ENCODE measurements at places on chromosomes 12 and 14.

DNA sequence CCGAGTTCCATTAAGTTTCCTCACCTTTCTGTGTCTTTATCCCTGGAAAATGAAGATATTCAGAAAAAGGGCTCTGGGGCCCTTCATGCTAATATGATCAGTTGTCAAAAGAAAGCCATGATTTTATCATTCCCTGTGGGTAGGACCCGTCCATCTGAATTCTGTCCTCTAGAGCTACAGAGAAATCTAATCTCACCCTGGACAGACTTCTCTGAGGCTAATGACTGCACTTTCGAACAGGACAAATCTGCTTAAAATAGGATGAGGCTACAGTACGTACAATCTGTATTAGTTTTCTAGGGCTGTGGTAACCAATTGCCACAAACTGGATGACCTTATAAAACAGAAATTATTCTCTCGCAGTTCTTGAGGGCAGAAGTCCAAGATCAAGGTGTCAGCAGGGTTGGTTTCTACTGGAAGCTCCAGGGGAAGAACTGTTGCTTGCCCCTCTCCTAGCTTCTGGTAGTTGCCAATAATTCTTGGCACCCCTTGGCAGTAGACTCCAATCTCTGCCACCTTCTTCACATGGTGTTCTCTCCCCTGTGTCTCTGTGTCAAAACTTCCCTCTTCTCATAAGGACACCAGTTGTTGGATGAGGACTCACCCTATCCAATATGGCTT, 1.3 kb downstream of the AK7 start:
- no peak for DNase-seq

- no peak for DNase-seq
Measured at GRCh38 chr12:49872781-49873181, 29.9 kb upstream of the BCDIN3D start.

DNA sequence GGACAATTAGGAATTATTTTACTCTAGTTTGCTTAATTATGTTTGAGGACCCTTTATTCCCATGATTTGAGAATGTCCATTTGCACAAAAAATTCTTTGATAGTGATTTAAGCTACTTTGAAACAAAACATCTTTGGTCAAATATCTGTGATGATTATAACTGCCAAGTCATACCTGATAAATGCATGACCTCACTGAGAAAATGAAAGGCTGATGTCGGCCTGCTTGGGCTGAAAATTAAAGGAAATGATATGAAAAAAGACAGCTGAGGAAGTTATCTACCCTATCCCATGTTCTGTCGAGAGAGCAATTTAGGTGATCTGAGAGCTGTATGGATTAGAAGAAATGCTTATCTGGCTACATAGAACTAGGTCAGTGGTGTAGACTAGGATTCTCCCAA, 43.6 kb downstream of the ATL1 start:
- DNase-seq: no peak

DNA sequence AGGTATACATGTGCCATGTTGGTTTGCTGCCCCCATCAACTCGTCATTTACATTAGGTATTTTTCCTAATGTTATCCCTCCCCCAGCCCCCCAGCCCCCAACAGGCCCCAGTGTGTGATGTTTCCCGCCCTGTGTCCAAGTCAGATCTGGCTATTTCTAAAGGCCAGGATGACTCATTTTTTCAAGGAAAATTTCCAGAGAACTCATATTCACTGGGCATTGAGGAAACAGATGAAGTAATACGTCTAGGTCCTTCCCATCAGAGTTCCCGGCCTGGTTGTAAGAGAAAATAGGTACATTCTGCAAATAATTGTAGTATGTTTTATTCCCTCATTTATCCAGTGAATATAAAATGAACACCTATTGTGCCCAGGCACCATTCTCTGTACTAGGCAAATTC, 345.2 kb downstream of the BCL11B start:
- no peak for DNase-seq

DNA sequence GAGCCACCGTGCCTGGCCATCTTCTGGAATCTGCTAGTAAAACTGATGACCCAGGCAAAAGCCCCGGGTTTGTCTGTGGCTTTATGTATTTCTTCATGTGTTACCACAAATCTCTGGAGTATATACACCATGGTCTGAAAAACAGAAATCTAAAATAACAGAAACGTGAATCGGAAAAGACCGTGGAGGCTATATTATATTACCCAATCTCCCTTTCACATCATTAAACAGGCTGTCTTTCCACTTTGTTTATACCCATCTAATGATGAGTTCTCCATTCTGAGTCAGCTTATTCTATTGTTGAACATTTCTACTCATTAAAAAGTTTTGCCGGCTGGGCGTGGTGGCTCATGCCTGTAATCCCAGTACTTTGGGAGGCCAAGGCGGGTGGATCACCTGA, 9.5 kb upstream of the AJUBA start:
- no peak for DNase-seq

- DNase-seq: no peak
Measured at GRCh38 chr12:57611827-57612710, 834 bp downstream of the ARHGEF25 start.

- no peak for DNase-seq
Measured at GRCh38 chr14:100072783-100073346, 7.6 kb downstream of the EVL start.

DNA sequence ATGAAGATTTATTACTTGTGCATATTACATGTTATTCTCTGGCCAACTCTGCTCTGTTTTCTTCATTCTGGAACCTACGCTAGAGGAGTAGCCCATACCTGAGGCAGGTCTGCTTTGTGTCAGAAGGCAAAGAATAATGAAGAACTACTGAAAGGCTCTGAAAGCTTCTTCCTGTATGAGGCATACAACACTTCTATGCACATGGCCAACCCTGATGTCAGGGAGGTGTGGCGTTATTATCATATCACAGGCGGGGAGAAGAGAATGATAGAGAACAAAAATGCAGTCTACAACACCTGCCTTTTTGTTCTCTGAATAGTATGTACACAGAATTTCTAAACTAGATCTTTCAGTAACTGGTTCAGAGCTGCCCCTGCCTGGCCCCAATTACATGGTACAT, 32.5 kb upstream of the CRY1 start:
- no peak for DNase-seq

GRCh38 chr12:132052196-132052932, 91.8 kb downstream of the DDX51 start:
- no peak for DNase-seq

GRCh38 chr12:117020536-117021220, 78.5 kb downstream of the TESC start:
- no peak for DNase-seq

- DNase-seq: peak; percentile 30
Measured at GRCh38 chr12:991350-992333, 619 bp downstream of the ERC1 start.

- DNase-seq: peak; percentile 9
Measured at GRCh38 chr12:51752234-51752889, 96.2 kb downstream of the FIGNL2 start.

- DNase-seq: no peak
Measured at GRCh38 chr12:106767206-106767605, 7.3 kb upstream of the RIC8B start.

- no peak for DNase-seq
Measured at GRCh38 chr14:68089146-68089731, 269.7 kb downstream of the RAD51B start.

- no peak for DNase-seq
Measured at GRCh38 chr14:91708795-91709194, 23.1 kb downstream of the CATSPERB start.

DNA sequence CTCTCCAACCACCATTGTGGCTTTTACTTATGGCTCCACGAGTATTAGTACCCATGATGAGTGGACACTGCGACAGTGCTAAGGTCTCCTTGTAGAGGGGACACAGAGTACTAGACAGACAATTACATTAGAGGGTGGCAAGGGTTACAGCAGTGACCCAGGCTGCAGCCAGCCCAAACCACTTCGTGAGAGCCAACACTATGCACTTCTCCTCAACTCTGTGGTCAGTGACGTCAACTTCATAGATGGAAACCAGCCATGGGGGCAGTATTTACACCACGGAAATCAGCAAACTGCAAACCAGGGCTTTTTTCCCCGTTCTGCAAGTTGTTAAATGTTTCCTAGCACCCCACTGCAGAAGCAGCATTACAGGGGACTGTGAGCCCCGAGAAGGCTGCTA, 61.6 kb upstream of the ZFP36L1 start:
- no peak for DNase-seq

GRCh38 chr12:3238196-3238595, 161.0 kb downstream of the TSPAN9 start:
- no peak for DNase-seq

Measured in mesendoderm (in vitro differentiated cells).